Ecto neural progenitor cell (in vitro differentiated cells): ENCODE measurements at places on chromosomes 16 and 17.

DNA sequence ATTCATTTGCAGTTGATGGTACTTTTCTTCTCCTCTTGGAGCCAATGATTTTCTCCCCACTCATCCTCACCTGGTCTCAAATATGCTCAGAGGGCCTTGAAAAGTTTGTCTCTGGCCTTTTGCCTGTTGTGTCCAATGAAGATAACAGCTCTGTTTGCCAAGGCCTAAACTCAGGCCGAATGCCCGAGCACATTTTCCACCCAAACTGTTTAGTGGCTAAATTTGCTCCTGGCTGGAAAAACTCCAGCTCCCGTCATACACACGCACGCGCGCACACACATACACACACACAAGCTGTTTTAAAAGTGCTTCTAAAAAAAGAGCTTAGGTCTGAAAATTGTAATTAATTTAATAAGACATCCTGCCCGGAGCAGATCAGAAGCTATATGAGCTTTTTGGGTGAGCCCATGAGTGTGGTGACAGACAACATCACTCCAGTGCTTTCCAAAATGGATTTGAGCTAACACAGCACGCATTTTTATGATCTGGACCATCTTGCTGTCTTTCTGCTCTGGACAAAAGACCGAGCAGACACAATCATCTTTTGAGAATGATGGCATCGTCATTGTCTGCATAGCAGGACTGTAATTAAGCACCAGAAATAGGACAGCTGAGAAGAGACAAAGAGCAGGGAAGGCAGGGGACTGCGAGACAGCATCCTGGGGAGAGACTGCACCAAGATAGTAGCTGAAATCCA lies 48.9 kb downstream of the IRX6 start:
- no peak for DNase-seq

GRCh38 chr17:44112284-44113280 lies 10.9 kb downstream of the HDAC5 start:
- no peak for DNase-seq

- no peak for DNase-seq
These were observed 37.7 kb downstream of the PLCG2 start for GRCh38 chr16:81816793-81817210.

DNA sequence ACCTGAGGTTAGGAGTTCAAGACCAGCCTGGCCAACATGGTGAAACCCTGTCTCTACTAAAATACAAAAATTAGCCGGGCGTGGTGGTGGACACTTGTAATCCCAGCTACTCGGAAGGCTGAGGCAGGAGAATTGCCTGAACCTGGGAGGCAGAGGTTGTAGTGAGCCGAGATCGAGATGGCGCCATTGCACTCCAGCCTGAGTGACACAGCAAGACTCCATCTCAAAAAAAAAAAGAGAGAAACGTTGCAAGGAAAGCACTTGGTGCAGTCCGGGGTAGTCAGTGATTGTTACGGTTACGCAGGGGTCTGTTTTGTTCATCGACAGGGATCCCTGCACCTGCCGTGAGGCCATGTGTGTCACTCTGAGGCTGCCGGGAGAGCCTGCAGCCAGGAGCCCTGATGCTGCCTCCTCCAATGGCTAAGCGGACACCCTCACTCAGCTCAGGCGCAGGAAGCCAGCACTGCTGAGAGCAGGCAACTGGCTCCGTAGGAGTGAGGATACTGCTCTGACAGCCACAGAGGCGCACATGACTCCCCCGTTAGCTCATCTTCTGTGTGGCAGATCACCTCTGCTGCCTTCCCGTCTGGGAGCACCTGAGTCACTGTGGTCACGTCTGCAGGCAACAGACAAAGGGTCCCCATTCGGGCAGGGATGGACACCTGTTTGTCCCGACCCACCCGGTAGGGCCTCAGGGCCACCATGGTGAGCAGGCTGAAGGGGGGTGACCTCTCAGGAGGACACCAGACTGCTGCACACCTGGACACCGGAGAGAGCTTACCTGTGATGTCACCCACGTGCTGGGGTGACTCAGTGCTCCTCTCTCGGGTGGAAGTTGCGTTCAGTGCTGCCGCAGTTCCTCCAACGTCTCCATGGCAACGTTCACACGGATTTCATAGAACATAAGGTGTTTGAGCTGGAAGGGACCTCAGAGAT lies 5.2 kb upstream of the RAB26 start:
- DNase-seq: no peak

- no peak for DNase-seq
These were observed 11.9 kb downstream of the PER1 start for GRCh38 chr17:8140065-8141029.

- DNase-seq: no peak
These were observed 263.0 kb downstream of the FTO start for GRCh38 chr16:53966821-53967571.

DNA sequence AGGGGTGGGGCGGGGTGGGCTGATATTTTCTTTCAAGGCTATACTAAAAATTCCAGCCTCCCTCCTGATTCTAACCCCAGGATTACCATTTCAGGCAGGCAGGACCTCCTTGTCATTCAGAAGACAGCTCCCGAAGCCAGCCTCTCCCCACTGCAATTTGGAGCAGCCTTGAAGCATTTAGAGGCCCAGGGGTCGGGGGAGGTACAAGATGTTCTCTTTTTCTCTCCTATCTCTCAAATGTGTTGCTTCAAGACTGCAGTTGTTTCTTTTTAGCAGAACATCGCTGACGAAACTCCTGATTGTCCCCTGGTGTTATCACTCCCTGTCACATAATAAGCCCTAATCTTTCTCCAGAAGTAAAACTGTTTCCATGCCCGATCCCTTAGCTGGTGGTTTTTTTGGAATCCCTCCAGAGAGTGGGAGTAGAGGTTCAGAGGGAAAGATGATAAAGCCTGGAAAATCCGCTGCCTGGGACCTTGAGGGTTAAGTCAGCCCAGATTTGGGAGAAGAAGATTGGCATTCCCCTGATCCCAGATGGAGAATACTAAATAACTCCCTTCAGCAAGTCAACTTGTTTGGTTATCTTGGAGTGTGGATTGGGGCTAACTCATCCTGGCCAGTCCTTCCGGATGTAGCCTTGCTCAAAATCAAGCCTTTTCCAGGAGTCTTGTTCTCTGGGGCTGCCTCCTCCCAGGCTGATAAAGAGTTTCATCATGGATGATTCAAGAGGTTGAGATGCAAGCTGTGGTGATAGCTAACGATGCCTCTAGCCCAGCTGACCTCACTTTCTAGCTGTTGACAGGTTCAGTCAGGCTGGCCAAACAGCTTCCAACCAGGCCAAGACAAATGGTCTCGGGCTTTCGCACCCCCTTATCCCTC lies 71.3 kb downstream of the SOX9 start:
- no peak for DNase-seq

DNA sequence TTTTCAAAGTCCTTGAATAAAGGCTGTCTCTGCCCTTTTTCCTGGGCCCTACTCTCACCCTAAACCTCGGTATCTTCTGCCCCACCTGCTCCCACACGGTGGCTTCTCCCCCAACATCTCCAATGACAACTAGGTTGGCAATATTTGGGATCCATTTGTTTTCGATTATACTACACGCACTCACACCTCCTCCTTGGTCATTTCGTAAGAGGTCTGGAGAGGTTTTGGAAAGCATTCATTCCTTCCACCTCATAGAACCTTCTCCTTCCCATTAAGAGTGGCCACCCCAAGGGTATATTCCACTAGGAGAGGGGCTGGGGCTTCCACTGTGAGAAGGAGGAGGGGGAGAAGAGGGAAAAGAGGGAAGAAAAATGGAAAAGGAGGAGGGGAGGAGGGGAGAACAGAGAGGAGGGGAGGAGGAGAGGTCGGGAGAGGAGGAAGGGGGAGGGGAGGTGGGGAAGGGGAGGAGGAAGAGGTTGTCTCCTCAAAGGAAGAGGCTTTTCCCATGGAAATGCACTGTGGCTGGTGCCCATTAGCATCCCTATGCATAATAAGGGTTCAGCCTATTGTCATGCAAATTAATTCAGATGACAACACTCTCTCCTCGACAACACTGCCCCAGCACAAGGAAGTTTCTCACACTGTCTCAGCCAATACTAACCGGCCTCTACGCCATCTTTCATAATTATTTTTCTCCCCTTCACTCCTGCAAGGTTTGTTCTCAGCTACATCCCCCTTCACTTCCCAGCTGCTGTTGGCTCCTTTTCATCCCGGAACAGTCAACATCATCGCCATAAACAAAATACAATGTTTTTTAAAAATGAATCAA lies 30.0 kb downstream of the SOX9 start:
- DNase-seq: no peak

DNA sequence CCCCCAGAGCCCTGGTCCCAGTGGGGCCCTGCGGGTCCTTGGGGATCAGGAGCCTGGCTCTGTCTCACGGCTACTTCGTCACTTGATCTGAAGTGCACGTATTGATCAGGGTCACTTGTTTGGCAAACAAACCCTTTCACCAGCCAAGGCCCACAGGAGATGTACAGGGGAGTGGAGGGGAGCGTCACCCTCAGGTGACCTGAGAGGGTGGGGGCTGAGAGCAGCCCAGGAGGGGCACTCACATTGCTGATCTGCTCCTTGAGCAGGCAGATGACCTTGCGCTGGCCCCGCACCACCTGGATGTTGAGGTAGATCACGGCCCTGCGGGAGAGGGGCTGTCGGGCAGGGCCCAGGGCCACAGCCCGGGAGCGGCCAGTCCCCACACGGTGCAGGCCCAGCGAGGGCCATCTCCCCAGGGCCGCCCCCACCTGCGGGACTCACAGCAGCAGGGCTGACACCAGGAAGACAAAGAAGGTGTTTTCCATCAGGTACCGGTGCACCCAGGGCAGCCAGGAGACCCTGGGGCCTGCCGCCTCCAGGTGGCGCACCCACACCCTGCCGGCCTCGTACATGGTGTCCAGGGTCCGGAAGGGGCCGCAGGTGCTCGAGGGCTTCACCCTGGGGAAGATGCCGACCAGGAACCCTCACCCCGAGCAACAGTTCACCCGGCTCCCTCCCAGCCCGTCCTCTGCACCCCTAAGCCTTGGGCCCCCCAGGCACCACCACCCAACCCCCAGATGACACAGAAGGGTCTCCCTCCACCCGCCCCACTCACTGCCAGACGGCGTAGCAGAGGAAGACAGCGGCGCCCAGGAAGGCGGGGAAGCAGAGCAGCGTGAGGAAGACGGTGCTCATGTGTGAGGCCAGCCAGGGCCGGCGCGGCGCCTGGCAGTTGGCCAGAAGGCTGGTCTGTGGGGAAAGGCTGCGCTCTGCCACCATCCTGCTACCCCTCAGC lies 11.3 kb downstream of the TMC6 start:
- DNase-seq: peak; percentile 74

GRCh38 chr16:35906440-35906839 lies 2447.0 kb downstream of the TP53TG3F start:
- DNase-seq: no peak

DNA sequence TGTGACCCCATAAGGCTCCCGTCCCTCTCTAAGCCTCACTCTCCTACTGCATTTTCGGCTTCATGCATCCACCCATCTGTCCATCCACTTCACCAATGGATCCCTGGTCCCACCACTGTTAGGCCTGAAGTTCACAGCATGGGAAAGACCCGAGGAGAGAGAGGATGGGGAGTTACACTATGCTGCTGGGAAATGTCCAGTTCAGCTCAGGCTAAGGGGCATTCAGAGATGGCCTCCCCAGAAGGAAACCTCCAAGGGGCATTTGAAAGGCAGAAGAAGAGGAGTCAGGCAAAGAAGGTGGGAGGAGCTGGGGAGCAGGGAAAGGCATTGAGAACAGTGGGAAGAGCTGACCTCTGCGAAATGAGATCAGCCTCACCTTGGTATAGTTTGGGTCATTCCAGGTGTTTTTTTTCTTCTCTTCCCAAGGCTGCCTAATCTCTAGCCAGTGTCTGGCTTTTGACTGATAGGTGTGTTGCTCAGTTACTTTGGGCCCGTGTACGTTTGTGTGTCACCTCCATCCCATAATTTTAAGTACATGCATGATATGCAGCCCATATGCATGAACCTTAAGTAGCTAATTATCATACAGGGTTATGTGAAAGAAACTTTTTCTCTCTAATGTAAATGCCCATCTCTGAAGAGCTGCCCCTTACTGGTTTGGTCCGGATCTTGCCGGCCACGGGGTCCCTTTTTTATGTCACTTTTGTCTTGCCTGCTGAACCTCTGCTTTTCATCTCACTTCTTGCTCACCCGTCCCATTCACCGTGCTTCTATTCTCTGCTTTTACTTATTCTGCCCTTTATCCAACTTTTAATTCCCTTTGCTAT lies 11.6 kb upstream of the DRC7 start:
- DNase-seq: no peak

GRCh38 chr17:76833034-76833644 lies 35.1 kb upstream of the MGAT5B start:
- no peak for DNase-seq

GRCh38 chr17:78444392-78444791 lies 65.9 kb downstream of the PGS1 start:
- DNase-seq: no peak

DNA sequence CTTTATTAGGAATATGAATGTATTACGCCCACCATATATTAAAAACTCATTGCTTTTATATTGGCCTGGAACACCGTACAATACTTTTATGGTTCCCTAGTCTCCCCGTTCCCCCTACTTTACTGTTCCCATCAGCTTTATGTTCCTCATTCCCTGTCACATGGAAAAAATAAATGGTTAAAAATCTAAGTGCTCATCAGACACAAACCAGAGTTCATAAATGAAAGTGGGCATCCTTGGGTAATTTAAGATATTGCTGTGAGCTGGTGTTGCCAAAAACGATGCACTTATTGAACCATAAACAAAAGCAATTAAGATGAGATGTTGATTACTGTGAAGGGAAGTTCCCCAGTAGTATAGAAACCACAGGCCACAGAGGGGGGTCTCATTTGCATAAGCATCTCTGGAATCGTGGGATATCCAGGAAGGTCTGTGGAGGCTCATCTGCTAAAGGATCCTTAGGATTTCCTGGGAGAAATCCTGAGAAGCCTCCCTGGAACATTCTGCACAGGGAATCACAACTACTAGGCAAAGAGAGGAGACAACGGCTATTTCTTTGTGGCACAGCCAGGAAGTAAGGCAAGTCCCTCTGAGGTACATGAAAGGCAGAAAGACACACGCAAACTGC lies 591.4 kb upstream of the CDH11 start:
- DNase-seq: no peak

GRCh38 chr16:66278604-66279262 lies 87.8 kb upstream of the CDH5 start:
- DNase-seq: peak; percentile 41

- DNase-seq: peak; percentile 13
These were observed 33.1 kb upstream of the C16orf78 start for GRCh38 chr16:49340466-49340865.

DNA sequence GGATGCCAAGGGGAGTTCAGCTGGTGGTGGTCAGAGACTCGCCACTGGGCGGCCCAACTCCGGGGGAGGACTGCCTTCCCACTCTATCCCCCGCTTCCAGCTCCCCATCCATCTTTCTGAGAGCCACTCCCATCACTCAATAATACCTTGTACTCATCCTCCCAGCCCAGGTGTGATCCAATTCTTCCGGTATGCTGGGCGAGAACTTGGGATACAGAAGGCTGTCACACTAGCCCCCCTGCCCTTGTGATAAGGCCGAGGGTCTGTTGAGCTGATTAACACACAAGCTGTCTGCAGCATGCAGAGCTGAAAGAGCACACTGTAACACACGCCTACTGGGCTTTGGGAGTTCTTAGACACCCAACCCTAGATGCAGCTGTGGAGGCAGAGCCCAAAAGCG lies 460.4 kb upstream of the EEF2KMT start:
- no peak for DNase-seq

GRCh38 chr17:81564778-81565177 lies 12.6 kb upstream of the FAAP100 start:
- no peak for DNase-seq
